ENCODE measurements at places on chromosomes 3 and 15.
A peak's percentile ranks its signal among the peaks of the same experiment; 100 is the strongest.

GRCh38 chr3:1269808-1270207 lies 177.0 kb downstream of the CNTN6 start:
- DNase-seq: no peak

DNA sequence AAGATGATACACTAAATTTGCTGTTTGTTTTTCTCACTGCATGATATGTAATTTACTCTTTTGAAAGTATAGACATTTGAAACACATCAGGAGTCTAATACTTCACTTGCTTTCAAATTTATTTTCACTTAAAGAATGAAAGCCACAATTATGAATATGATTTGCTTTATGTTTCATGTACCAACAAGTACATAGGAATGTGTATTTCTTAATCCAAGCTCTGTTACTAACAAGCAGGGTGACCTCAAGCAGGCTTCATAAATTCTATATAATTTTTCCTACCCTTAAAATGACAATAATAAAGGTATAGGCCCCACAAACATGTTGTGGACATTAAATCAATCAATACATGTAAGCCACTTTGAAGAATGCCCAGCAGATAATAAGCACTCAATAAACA lies 170.2 kb upstream of the P2RY1 start:
- DNase-seq: no peak

- no peak for DNase-seq
These were observed 135.9 kb upstream of the LINGO1 start for GRCh38 chr15:77768521-77769078.

- peak; percentile 35 for DNase-seq
These were observed 6.6 kb downstream of the OSBPL10 start for GRCh38 chr3:31974471-31974870.

- DNase-seq: no peak
These were observed 471.9 kb upstream of the FRG2C start for GRCh38 chr3:75192146-75192616.

GRCh38 chr3:112498914-112499711 lies at the start of gene BTLA:
BTLA (minus strand) TSS chr3:112499472; CDS start chr3:112499358, 114 bp downstream.
- no peak for DNase-seq

DNA sequence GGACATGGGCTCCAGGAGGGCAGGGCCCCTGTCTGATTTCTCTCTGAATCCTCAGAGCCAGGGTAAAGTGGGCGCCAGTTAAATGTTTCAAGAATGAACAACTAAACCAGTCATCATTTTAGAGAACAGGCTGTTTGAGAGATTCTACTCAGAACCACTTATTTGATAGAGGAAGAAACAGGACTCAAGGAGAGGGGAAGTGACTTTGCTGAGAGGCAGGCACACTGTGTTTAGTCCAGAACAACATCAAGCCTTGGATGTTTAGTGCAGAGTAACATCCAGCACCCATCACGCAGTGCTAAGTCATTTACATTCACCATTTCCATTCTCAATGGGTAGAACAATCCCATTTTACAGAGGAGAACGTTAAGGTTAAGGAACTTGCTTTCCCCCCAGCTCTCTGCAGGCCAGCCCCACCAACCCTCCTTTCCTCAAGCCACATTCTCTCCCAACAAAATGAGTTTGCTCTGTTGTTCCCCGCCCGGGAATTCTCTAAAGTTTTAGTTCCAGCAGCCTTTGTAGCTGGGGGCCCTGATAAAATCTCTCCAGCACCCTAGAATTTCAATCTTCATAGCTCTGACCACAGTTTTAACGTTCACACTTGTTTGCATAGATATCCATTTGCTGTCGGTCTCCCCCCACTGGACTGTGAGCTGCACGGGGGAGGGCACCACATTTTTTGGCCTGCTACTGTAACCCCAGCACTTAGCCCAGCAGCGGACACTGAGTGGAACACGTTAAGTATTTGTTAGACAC lies 962 bp downstream of the NMNAT3 start:
- no peak for DNase-seq

DNA sequence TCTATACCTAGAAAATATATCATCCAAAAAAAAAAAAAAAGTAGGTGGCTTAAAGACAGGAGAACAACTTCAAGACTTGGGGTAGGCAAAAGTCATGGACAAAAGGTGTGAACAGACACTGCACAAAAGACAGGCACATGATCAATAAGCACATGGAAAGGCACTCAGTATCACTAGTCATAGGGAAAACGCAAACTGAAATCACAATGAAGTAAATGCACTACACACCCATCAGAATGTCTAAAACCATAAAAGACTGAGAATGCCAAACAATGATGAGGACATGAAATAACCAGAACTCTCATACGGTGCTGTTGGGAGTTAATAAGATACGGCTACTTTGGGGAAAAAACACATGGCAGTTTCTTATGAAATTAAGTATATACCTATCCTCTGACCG lies 40.0 kb downstream of the CHSY1 start:
- no peak for DNase-seq

DNA sequence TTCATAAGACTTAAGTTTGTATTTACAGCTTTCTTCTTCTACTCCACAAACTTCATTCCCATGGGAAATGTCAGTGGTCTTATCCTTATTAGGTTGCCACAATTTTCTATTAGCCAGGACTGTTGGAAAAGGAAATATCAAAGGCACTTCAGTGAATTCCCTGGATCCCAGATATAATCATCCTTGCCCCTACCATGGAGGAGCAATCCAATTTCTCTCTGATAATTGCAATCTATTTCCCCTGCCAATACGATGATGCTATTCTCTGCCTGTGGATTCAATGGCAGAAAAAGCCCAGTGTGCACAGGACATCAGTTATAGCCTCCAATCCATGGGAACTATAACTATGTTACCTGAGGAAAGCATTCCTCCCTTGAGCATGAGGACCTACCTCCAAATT lies 536.4 kb upstream of the UBE2E2 start:
- no peak for DNase-seq

DNA sequence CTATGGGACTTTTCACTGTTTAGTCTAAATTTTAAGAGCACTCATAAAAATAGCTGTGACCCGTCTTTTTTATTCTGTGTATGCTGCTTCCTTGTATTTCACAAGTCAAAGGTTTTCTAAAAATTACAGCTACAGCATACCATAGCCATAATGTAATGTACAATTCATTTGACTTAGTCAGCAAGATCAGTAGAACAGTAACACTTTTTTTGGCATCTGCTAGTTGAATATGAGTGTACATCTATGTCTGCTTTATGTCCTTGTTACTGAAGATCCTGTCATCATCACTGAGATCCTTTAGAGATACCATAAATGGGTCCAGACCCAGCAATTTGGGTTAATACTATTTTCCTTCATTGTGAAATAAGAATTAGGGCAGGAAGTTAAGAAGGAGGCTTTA lies 42.2 kb downstream of the CMSS1 start:
- no peak for DNase-seq

DNA sequence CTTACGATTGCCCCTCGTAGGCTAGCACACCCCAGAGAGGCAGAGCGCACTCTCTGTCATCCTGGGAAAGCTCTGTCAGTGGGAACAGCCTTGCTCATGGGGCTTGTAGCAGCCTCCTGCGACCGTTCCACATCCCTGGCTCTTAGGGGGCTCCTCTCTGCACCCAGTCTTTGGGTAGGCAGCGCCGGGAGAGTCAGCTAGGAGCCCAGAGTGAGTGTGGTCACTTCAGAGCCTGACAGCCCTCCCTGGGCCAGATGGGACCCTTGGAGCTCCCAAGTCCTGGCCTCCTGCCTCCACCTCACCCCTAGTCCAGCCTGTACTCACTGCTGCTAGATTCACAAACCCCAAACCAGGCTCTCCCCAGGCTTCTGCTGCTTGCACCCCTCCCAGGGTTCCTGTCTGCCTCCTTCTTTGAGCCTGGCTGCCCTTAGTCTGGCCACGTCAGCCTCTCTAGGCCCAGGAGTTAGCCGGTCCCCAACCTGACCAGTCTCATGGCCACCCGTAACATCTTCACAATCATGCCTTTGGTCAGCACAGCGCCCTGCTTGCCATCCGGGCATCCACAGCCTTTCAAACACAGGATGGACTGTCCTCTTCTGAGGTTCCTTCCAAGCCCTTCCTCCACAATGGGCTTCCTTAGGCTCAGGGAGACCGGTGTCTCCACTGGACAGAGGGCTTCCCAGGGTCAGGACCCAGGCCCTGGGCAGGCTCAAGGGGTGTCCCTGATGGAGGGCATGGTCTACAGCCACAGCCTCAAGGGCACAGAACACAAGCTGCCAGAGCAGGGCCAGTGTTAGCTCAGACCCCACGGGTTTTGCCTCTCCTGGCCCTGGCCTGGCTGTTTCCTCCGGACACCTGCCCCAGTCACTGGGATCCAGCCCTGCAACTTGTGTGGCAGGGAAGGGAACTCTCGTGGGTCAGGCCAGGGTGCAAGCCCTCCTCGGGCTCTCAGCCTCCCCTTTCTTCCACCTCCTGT lies 4.6 kb downstream of the ACSBG1 start:
- no peak for DNase-seq

- DNase-seq: no peak
These were observed 34.5 kb downstream of the ZBTB11 start for GRCh38 chr3:101642441-101642840.

GRCh38 chr15:100200287-100200880 lies 141.4 kb downstream of the ADAMTS17 start:
- no peak for DNase-seq

- DNase-seq: no peak
These were observed 185.0 kb upstream of the ANKRD28 start for GRCh38 chr3:15982667-15983196.

DNA sequence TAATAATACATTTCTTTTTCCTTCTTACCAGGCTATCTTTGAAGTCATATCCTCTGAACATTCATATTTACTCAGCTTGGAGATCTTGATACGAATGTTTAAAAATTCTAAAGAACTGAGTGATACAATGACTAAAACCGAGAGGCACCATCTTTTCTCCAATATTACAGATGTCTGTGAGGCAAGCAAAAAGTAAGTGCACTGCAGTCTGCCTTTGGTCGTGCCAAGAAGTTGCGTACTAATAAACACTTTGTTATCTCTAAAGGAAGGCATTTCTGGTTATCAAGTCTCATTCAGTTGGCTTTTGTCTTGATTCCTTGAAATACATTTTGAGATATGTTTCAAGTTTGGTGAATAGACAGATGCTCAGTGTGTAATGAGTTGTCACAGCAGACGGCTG lies 31.6 kb downstream of the ARHGEF26 start:
- DNase-seq: no peak

DNA sequence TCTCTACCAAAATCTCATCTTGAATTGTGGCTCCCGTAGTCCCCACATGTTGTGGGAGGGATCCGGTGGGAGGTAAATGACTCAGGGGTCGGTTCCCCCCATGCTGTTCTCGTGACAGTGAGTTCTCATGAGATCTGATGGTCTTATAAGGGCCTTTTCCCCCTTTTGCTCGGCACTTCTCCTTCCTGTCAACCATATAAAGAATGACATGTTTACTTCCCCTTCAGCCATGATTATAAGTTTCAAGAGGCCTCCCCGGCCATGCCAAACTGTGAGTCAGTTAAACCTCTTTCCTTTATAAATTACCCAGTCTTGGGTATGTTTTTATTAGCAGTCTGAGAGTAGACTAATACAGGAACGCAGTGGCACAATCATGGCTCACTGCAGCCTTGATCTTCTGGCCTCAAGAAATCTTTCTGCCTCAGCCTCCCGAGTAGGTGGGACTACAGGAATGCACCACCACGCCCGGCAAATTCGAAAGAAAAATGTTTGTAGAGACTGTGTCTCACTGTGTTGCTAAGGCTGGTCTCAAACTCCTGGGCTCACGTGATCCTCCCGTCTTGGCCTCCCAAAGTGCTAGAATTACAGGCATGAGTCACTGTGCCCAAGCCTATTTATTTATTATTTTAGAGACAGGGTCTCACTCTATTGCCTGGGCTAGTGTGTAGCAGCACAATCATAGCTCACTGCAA lies 101.0 kb downstream of the ATP10A start:
- DNase-seq: no peak

DNA sequence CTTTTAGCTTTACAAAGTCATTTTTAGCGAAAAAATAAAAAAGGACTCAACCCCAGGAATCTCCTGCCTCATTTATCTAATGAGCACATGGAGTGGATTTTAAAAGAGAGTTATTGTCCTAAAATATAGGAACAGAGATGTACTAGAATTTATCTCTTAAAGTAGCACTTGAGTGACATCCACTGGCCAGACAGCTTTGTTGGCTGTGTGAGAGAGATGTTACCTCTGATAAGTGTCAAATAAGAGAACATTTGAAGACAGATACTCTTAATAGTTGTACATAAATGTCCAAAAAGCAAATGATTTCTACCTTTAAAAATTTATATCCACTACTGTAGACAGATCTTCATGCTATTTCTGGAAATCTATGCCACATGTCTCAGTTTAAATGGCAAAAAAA lies 12.3 kb upstream of the MFSD1 start:
- DNase-seq: no peak

DNA sequence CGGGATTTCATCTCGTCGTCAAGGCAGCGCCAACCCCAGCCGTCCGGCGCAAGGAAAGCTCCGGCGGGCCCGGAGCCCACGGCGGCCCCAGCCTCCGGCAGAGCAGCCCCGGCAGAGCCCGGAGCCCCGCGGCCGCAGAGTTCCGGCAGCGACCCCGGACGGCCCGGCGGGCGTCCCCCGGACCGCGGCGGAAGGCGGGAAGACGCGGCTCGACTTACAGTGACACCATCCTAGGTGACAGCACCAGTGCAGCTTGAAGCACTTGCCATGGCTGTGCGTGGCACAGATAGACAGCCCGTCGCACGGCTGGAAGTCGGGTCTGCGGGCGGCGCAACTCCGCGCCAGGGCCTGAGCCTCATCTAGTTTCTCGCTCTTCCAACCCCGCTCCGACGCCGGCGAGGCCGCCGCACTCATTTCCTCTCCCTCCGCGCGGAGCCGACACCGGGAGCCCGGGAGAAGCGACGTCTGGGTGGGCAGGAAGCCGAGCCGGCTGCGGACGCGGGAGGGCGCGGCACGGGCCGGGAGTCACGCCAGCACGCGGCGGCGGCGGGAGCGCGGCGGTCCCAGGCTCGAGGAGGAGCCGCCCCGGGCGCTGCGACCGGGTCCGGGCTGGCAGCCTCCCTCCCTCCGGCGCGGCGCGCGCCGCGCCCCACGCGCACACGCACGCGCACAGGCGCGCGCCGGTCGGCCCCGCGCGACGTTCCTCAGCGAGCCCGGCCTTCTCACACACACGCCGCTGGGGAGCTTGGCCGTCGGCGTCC lies at the start of gene C3orf70:
Gene C3orf70 (minus strand): TSS at position 651 of the 761 bp plus-strand sequence. CDS start 237 bp downstream, at position 414.
- peak; percentile 80 for DNase-seq

- peak; percentile 27 for DNase-seq
These were observed 52.2 kb downstream of the TP53BP1 start for GRCh38 chr15:43440721-43441281.

DNA sequence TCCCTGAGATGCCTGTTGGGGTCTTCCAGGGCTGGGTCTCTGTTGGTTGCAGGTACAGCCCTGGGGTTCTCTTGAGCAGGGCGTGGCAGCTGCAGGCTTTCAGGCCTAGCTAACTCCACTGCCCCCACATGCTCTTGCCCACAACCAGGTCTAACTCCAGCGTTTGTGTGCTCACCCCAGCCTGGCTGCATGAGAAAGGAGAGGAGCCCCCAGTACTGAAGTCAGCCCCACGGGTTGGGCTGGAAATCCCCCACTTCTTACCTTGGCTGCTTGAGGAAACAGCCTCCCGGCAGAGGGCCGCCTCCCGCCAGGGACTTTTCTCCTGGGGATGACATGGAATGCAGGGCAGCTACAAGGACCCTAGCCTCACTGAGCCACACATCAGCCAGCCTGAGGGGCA lies 16.7 kb upstream of the DLL4 start:
- DNase-seq: no peak

GRCh38 chr3:150527464-150528255 lies 18.6 kb downstream of the SERP1 start:
- no peak for DNase-seq

- DNase-seq: peak; percentile 23
These were observed 109.8 kb downstream of the PPP2R3A start for GRCh38 chr3:136075218-136075808.
